ENCODE measurements at places on chromosomes 4 and X.
A peak's percentile ranks its signal among the peaks of the same experiment; 100 is the strongest.

DNA sequence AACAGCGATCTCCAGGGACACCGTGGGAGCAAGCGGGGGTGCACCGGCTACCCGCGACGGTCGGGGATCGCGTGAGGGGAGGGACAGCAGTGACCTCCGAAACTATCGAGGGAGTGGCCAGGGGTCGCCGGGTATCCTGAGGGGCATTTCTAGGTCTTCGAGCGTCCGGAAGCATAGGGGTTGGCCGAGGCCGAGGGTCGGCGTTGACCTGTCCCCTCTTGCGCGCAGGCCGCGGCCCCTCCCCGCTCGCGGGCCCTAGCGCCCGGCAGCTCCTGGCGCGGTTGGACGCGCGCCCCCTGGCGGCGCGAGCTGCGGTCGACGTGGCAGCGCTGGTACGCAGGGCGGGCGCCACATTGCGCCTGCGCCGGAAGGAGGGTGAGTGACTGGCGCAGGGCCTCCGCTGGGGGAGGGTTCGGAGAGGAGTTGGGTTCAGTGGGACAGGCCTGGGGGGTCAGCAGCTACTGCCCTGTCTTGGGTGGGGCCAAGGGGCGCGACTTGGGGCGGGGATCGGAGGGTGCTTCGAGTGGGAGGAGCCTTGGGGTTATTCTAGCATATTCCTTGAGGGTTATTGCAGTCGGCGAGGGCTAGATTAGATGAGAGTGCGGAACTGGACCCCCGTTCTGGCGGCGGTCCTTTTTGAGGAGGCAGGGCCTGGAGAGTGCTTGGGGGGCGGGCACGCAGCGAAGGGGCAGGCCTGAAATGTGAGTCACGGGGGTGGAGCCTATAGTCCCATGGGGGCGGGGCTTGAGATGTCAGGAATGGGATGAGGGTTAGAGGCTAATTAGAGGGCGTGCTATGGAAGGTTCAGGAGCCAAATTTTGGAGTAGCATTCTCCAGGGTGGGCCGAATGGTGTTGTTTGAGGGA lies 1.2 kb downstream of the MAGIX start:
- DNase-seq: peak; percentile 66

DNA sequence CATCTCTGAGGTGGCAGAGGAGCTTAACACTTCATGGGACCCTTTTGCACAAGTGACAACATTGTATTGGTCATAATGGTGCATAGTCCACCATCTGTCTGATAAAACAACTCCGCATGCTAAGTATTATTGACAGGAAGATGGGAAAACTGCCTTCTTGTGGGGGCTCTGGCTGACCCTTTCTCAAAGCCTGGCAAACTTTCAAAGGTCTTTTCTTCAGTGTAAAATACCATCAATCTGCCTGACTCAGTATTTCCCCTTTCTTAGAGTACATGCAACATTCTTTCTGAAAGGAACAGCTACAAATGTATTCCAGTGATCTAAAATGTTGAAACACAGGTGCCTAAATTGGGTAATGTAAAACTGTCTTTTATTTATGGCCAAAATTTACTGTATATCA lies 89.1 kb downstream of the NAA11 start:
- no peak for DNase-seq

DNA sequence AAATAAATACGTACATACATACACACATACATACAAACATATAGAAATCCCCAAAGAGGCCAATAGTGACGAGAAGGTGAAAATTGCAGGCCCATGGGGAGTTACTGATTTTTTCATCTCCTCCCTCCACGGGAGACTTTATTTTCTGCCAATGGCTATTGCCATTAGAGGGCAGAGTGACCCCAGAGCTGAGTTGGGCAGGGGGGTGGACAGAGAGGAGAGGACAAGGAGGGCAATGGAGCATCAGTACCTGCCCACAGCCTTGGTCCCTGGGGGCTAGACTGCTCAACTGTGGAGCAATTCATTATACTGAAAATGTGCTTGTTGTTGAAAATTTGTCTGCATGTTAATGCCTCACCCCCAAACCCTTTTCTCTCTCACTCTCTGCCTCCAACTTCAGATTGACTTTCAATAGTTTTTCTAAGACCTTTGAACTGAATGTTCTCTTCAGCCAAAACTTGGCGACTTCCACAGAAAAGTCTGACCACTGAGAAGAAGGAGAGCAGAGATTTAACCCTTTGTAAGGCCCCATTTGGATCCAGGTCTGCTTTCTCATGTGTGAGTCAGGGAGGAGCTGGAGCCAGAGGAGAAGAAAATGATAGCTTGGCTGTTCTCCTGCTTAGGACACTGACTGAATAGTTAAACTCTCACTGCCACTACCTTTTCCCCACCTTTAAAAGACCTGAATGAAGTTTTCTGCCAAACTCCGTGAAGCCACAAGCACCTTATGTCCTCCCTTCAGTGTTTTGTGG lies 180.7 kb downstream of the AR start:
- DNase-seq: no peak

DNA sequence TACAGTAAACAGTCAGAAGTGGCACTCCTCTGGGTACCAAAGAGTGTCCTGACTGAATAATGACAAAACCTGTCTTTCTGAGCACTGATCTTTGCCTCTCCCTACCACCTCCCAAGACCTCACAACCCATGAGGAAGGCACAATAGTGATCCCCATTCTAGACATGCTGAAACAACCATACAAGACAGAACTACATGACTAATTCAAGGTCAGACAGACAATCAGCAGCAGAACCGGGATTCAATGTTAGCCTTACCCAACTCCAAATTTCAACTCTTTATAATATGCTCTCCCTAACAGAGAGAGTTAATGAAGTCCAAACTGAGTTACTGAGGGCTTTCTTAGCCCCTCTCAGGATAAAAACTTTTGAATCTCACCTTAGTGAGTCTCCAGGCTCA lies 71.0 kb downstream of the IRF2 start:
- DNase-seq: no peak

- no peak for DNase-seq
Measured at GRCh38 chr4:77845400-77845799, 17.2 kb upstream of the MRPL1 start.

DNA sequence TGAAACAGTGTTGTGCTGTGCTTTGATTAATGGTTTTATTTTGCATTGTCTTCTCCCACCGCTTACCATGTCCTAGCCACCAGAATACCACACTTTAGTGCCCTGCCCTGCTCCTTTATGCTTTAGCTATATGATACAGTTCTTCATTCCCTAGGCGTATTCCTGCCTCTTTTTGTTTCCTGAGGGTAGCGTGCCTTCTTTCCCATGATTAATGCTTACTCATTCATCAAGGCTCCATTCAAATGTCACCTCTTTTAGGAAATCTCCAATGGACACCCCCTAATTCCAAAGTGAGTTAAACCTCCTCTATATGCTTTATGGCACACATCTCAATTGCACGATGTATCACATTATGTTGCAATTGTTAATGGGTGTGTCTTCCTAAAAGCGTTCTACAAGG lies 46.3 kb downstream of the SPANXD start:
- DNase-seq: no peak

GRCh38 chr4:24743206-24743605 lies 52.2 kb upstream of the SOD3 start:
- no peak for DNase-seq

DNA sequence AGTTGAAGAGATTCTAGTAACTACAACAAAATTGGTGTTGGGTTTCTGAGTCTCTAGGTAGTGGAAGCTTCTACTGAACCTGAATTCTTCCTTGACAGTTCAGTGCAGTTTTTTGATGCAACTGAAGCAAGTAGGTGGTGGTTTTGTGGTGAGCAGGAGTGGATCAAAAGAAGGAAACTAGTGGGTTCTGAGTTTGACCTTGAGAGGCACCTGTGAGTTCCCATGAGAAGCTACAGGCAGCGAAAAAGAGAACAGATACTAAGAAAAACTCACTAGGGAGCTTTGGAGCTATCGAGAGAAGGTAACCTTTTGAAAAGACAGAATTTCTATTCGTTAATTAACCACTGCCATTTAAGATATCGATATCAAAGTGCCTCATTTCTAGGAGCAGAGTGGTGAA lies 145.2 kb downstream of the PDHA2 start:
- DNase-seq: no peak

GRCh38 chrX:10841579-10841978 lies 221.2 kb upstream of the MID1 start:
- DNase-seq: no peak

- no peak for DNase-seq
Measured at GRCh38 chr4:17718471-17718870, 63.0 kb downstream of the FAM184B start.

GRCh38 chrX:20969565-20969964 lies 404.7 kb upstream of the CNKSR2 start:
- no peak for DNase-seq

DNA sequence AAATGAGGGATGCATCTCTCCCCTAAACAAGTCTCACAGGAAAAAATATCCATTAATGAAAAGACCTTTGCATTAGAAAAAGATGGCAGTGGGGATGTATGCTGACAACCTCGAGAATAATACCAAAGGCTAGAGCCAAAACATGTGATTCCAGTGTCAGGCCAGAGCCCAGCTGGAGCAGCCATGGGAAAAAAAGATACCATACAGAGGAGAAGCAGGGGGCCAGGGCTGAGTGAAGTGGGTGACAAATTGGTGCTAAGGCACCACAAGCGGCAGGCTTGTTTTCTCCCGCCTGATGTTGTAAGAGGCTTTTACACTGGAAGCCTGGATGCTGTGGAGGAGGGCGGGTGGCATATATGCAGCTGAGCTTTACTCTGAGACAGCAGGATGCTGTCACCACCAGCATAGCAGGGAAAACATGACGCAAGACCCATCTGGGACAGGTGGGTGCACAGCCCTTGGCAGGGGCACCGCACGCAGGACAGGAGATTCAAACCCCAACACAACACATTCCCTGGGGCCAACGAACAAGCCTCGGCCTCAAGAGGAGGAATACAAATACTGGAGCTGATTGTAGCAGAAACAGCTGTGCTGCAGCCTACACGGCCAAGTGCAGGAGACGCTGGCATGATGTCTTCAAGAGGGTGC lies 91.9 kb downstream of the TSPAN5 start:
- DNase-seq: no peak

DNA sequence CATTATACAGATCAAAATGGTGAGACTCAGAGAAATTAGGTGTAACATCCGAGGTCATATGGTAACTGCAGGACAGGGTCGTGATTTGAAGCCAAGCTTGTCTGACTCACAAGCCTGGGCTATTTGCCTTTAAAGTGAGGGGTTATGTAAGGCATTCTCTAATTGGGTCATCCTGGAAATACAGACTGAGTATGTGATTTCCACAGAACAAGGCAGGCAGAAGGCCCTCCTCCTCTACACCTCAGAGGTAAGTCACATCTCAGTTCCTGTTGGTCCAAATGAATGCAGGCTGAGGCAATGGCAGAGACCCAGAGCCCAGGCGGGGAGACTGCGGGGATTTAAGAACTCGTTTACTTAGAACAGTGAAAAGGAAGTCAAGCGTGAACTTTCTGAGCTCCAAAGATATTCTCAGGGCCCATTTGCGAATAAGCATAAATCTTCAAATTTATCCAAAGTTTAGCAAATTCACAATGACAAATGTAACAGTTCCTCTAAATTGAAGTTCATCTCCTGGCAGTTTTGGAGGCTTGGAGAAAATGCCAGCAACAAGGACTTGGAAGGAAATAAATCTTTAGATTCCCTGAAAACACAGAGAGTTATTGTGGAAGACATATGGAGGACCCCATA lies 153.3 kb downstream of the LDB2 start:
- no peak for DNase-seq

GRCh38 chr4:123167931-123168330 lies 228.7 kb upstream of the SPRY1 start:
- no peak for DNase-seq

GRCh38 chr4:108544481-108544880 lies 75.9 kb upstream of the RPL34 start:
- DNase-seq: no peak

GRCh38 chrX:56066016-56066415 lies 166.1 kb upstream of the KLF8 start:
- DNase-seq: no peak

GRCh38 chr4:52071791-52072546 lies 20.9 kb downstream of the SPATA18 start:
- DNase-seq: no peak

GRCh38 chr4:173177232-173177631 lies 8.6 kb downstream of the GALNT7 start:
- DNase-seq: no peak

DNA sequence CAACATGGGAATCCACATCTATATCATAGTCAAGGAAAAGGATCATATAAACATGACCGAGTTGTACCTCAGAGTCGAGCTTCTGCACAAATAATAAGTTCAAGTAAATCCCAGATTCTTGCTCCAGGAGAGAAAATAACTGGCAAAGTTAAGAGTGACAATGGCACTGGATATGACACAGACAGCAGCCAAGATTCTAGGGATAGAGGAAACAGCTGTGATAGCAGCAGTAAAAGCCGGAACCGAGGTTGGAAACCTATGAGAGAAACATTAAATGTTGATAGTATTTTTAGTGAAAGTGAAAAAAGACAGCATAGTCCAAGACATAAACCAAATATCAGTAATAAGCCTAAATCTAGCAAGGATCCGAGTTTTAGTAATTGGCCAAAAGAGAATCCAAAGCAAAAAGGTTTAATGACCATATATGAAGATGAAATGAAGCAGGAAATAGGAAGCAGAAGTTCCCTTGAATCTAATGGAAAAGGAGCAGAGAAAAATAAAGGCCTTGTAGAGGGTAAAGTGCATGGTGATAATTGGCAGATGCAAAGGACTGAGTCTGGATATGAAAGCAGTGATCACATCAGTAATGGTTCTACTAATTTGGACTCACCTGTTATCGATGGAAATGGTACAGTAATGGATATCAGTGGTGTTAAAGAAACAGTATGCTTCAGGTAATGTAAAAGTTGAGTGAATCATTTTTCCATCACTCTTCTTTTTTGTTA lies 50.4 kb downstream of the FABP2 start:
- no peak for DNase-seq

DNA sequence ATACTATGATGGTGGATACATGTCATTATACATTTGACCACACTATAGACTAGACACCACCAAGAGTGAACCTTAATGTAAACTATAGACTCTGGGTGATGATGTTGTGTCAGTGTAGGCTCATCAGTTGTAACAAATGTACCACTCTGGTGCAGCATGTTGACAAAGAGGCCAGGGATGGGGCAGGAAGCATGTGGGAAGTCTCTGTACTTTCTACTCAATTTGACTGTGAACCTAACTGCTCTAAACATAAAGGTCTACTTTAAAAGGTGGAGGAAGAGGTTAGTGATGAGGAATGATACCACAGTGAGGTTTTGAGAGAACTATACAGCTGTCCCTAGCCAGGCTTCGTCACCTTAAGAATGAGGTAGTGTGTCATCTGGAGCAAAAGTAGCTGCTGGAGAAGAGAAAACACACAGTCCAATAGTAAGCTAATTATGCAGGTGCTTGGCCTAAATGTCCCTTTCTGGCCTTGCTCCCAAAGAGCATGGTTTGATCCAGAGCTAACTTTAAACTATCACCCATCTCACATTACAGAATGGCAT lies 38.4 kb downstream of the GRSF1 start:
- DNase-seq: no peak

DNA sequence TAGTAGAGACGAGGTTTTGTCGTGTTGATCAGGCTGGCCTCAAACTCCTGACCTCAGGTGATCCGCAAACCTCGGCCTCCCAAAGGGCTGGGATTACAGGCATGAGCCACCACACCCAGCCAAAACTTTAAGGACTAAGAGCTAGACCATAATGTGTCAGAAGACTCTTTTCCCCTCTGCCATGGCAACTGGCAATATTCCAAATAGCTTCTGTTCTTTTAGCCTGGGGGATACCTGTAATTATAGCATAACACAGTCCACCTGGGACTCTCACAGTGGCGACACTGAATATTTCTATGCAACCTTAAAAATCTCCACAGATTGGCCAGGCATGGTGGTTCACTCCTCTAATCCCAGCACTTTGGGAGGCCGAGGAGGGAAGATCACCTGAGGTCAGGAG lies 45.5 kb upstream of the RBM47 start:
- DNase-seq: peak; percentile 80

- DNase-seq: no peak
Measured at GRCh38 chr4:1202526-1203011, 30.2 kb upstream of the SPON2 start.

Data from NCI-H1436 (cell line).